ENCODE measurements at places on chromosomes 4 and X.

DNA sequence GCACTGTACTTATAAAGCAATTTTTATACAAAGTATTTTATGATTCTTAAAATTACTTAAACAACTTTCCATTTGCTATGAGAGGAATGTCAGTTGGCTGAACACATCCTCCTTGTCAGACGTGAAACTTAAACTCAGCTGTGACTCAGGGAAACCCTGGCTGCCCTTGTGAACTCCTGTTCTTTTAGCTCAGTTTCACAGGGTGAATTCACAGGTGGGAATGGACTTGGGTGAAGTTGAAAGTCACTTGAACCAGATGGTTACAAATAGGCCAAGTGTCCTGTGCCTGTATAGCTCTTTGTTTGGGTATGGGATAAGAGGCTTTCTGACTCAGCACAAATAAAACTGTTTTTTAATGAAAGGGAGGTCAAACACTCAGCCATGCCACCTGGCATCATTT lies 67.4 kb upstream of the FAM47B start:
- DNase-seq = no peak

DNA sequence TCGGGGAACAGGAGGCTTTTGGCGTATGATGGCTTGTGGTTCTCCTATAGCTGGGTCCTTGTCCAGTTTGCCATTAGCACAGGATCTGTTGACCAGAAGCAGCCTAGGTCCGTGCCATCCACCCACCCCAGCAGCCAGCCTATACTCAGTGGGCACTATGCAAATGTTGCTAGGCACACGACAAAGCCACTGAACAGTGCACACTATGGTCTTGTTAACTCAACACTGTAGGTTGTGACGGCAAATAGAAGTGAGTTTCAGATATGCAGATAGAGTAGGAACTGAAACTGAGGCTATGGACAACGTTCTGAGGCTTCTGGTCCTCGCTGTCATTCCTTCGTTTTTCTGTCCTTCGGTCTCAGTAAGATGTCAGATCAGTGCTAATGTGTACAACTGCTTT lies 541.3 kb upstream of the TENM3 start:
- DNase-seq = no peak

DNA sequence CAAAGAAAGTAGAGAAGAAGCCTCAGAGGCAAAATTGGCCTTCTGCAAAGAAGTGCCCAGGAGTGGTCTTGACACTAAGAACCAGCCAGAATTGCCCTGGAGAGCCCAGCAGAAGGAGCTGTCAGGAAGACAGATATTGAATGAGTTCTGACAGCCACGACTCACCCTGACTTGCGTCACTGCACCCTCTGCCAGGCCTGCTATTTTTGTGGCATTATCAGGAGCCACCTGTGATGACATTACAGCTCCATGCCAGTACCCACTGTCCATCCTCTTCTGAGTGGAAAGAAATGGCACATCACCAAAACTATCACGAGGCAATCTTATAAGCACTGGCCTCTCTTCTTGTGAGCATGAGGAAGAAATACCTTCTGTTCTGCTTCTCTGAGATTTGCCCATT lies 67.7 kb downstream of the SMIM20 start:
- no peak for DNase-seq

GRCh38 chr4:6275898-6276806 lies 6.5 kb downstream of the WFS1 start:
- DNase-seq = no peak

GRCh38 chr4:11599064-11599463 lies 170.4 kb upstream of the HS3ST1 start:
- DNase-seq = no peak

DNA sequence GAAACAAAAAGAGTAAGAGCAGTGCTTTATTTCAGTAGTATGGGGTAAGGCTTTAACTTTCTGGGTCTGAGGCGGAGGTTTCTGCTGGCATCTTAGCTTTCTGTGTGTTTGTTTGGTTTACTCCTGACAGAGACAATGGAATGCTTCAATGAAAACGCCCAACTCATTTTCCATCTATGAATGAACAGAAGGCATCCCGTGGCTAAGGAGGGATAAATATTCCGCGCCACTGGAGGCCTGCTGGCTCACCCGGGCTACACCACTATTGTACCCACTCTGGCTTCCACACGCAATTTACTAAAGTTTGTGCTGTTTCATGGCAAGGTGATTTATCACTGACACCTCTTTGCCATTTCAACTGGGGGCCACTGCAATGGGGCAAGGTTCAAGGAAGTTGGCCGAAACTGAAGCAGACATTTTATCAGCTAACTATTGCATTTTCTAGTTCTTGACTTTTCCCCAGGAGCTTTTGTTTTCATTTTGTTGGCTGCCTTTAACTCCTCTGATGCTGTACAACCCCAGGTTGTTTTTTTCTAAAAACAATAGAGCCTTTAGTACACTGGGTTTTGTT lies 32.8 kb upstream of the PPARGC1A start:
- peak; percentile 31 for DNase-seq

DNA sequence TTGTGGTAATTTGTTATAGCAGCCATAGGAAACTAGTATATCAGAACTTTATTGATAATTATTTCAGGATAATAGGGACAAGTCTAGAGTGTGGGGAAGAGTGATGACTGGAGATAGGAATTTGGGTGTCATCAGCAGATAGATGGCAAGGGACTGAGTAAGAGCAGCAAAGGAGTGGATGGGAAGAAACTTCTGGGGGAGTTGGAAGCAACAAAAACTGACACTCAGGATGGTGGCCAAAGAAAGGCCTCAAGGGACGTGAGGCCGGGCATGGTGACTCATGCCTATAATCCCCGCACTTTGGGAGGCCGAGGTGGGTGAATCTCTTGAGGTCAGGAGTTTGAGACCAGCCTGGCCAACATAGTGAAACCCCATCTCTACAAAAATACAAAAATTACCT lies 9.1 kb upstream of the SLC25A5 start:
- DNase-seq = no peak

DNA sequence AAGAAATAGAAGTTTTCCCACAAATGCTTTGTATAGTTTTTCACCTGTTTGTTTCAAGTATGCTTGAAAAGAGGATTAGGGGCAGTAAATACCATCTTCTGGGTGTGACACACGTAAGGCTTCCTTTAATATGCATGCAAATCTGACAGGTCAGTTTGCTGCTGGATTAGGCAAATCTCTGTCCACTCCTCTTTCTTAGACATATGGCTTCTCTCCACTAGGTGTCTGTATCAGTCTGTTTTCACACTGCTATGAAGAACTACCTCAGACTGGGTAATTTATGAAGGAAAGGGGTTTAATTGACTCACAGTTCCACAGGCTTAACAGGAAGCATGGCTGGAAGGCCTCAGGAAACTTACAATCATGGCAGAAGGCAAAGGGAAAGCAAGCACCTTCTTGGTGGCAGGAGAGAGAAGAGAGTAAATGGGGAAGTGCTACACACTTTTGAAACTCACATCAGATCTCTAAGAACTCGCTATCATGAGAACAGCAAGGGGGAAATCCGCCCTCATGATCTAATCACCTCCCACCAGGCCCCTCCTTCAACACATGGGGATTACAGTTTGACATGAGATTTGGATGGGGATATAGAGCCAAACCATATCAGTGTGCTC lies 66.9 kb downstream of the TAB3 start:
- DNase-seq = no peak

DNA sequence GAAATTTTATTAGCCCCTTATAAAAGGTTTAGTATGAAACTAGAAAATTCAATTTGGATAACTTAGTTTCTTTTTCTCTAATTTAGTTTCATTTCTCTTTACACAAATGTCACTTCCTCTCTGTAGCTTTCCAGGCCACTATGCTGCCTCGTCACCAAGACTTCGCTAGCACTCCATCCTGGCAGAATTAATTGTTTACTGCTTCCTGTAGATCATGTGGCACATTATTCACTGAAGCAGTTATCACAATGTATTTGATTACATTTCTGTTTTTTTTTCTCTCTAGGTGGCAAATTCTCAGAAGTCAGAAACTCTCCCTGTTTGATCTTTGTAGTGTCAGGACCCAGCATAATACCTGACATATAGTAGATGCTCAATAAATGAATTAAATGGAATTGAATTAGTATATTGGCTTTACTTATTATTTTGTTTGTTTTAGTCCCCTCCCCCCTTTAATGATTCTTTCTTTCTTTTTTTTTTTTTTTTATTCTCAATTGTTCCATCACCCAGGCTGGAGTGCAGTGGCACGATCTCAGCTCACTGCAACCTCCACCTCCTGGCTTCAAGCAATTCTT lies 9.3 kb upstream of the SAT1 start:
- no peak for DNase-seq

GRCh38 chr4:30460818-30461217 lies 259.4 kb upstream of the PCDH7 start:
- DNase-seq = no peak

DNA sequence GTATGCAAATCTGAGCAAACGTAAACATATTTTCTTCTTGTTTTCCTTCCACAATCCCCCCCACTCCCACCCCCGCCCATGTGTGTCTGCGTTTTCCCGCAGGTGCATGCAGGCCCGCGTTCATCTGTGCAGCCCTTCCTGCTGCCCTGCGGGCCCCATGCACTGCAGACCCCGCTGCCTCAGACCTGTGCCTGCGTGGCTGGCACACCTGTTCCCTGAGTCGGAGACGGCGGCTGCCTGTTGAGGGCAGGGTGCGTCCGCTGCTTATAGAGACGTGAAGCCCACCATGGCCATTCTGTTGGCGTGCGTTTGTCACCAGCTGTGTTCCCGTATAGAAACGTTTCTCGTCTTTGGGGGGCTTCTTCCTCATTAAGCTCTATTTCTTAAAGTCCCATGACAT lies 51.5 kb downstream of the PCGF3 start:
- no peak for DNase-seq

GRCh38 chrX:39795605-39796004 lies 302.2 kb downstream of the BCOR start:
- peak; percentile 56 for DNase-seq

DNA sequence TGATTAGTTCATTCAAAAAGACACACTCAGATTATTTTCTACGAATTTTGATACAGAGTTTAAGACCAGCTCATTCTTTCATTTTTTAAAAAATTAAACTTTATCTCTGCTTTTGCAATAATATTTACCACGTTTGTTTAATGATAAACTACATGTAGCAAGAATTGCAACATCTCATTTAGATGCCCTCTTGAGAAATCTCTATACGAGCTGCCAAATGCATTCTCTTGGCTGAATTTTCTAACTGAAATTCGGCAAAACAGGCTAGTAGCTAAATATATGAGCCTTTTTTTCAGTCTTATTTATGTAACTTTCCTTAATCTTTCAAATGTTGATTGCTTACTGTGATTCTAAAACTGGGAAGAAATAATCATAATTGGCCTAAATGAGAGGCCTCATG lies 2.1 kb upstream of the GC start:
- no peak for DNase-seq

- peak; percentile 99 for DNase-seq
These were observed at the start of gene CCNI for GRCh38 chr4:77075869-77076799. CCNI (minus strand) TSS chr4:77075989; CDS start chr4:77066362, 9,627 bp downstream.

- no peak for DNase-seq
These were observed 112.0 kb upstream of the TTC29 start for GRCh38 chr4:147057611-147058190.

- peak; percentile 6 for DNase-seq
These were observed 520 bp upstream of the SRP72 start for GRCh38 chr4:56466910-56467283.

DNA sequence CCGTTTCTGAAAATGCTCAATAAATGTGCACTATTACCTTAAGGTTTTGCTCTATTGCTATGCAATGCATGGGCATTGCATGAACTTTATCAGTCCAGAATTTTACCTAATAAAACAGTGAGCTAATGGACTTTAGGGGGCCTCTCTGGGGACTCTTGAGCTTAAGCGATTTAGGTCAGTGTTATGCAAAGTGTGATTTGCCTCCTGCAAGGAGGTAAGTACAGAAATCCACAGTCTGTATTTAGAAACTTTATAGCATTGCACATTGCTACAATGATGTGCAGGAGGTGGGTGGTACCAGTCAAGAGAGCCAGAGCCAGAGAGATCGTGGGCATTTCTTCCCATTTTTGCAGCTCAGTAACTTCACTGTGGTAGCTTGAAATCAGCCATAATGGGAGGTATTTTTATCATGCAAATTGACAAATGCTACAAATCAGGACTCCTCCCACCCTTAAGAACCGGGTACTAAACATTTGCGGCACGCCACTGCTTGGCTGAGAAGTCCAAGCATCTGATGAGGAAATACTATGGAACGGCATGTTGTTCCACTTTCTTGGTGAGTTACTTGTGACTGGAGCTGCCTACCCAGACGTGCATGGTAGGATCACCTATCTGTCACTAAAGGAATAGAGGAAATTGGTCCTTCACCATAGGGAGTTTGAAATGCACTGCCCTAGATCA lies 174.6 kb upstream of the PGRMC2 start:
- peak; percentile 25 for DNase-seq

- no peak for DNase-seq
These were observed 92.1 kb upstream of the SOD3 start for GRCh38 chr4:24703298-24703697.

GRCh38 chrX:100695991-100696390 lies 35.9 kb downstream of the SYTL4 start:
- no peak for DNase-seq

DNA sequence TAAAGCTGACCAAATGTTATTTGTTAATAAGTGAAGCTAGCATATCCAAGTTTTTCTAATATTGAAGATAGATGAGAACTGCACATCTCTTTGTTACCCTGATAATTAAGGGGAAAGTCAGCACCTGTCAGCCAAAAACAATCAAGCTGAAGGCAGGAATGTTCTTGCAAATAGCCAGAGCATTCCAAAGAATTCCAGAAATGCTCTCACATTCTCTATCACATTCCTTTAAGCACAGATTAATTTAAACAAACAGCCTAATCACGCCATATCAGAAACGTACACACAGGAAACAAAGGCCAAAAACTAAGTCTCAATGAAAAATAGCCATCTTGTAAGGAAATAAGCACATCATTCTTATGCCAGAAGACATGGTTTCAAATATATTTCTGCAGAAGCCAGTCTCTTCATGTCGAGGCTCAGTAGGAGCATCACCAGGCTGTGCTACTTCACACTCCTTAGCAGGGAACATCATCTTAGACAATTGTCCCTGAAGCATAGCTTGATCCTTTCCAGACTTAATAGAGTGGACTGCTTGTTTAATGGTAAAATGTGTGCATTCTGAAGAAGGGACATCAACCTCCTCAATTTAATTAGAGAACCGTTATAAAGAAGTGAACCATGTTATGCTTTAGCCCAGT lies 252.9 kb upstream of the TTC29 start:
- DNase-seq = peak; percentile 58

DNA sequence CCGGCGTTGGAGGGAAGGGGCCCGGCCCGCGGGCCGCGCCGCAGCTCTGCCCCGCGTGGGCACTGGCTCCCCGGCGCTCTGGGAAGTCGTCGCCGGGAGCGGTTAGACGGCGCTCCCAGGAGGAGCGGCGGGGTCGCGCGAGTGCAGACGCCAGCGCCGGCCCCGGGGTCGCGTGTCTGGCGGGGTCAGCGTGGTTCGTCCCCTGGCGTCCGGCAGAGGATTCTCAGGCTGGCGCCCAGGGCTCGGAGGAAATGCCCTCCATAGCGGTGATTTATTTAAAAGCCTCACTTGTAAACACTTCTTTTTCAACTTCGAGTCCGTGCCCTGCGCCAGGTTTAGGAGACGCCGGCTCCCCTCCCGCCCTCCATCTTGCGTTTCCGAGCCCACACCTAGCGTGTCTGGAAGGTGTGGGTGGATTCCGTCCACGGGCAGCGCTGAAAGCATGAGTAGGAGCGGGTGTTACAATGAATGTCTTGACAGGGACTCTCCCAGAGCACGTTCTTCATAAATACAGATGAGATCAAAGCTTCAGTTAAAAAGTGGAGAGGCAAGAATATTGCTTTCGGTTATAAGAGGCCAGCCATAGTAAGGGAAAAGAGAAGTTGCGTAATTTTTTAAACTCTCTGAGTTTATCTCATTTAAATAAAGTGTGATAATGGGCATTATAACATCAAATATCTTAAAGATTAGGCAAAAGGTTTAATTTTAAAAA lies 692 bp downstream of the FAM241A start:
- DNase-seq = peak; percentile 77
